Heart right ventricle (tissue), 16 donors: ENCODE measurements at places on chromosomes 2 and 18. TPM values are rescaled to one million over a fixed set of nuclear protein-coding genes. Genes with fewer than 3 reads are reported as not detected.

- no peak for DNase-seq
These were observed 489.7 kb downstream of the EIPR1 start for GRCh38 chr2:2887772-2888387.

GRCh38 chr2:29829841-29830240 is 91.5 kb downstream of the ALK start:
- no peak for DNase-seq

GRCh38 chr2:45276914-45277313 is 267.7 kb upstream of the SIX2 start:
- DNase-seq, result no peak

DNA sequence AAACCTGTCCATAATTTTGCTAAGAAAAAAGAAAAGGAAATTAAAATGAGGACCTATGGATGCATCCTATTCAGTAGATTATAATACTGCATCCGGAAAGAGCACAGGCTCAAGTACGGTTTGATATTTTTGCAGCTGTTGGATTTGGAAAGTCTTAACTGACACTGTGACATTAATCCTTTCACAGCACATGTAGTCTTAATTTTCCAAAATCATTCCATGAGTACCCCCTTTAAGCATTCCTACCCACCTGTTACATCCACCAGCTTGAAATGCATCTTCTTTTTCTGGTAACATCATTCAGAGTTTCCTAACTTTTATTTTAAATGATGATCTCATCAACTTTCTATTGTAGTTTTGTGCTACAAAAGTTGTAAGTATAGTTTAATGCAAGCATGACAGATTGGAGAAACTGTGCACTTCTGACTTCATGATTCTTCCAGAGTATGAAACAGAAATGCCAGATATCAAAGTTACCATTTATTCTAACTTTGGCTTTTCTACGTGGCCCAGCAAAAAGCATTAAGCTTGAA is 113.5 kb downstream of the ESCO1 start:
- DNase-seq, result no peak

DNA sequence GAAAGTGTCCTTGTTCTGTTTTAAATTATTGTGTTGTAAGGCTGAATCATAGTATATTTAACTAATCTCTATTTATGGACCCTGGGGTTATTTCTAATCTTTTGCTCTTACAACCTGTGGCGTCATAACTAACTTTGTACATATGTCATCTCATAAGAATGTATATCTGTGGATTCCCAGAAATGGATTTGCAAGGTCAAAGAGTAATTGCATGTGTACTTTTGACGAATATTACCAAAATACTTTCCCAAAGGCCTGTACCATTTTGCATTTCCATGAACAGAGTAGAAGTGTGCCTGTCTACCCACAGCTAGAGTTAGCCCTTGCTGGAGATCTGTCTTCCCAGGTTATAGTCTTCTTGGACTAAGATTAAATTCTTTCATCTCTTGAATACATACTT is 42.8 kb downstream of the SEMA4F start:
- no peak for DNase-seq

DNA sequence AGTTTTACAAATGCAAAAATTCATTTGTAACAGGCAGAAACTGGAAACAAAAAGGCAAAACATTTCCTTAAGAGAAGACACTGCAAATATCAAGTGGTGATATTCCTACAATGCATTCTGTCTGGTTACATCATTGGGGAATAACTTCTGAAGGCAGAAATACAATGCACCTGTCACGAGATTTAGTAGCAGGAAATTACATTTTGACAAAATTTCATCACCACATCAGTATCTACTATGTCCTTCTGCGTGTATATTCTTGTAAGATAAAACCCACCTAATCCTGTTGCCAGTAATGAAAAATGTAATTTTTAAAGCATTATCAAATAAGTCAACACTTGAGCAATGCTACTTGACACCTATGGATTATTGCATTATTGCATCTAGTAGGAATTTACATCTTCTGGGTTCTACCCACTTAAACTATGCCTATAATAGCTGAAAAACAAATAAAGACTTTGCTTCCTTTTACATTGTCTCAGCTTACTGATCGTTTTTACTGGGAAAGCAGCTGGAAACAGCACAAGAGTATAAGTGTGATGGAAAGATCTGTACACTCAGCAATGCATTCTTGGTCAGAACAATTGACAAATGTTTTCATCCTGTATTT is 59.5 kb downstream of the IRS1 start:
- DNase-seq, result no peak

GRCh38 chr2:3458396-3459184 is 60.7 kb downstream of the ADI1 start:
- no peak for DNase-seq

- DNase-seq, result no peak
These were observed 234.0 kb upstream of the RAB12 start for GRCh38 chr18:8375249-8375648.

DNA sequence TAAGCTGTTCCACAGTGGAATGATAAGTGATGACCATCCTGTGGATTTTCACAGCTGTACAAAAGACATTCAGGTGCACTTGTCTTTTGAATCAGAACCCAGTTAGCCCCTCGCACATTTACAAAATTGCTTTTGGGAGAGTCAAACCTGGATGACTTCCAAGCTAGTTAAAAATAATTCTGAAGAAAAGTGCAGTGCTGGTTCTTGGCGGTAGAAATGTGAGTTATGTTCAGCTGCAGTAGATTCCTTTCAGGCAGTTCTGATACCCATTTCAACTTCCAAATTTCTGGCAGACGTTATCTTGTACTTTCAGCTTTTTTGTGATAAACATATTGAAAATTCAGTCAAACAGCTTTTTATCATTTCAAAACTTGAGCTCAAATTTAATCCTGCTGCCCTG is 324.7 kb downstream of the NRXN1 start:
- DNase-seq, result no peak

DNA sequence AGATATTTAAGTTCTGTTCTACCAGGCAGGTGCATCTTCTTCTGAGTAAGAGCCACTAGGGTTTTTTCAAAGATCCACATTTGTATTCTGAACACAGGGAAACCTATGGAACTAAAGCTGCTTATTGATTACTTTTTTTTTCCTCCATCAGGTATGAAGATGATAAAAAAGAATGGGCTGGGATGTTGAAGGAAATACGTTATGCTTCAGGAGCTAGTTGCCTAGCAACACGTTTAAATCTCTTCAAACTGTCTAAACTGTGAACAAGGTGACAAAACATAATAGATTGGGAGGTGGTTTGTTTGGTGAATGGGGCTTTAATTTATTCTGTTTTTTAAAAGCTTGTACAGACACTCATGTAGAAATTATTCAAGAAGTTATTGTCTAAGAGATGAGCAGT is 15.9 kb downstream of the KLHL41 start:
- DNase-seq, result no peak

DNA sequence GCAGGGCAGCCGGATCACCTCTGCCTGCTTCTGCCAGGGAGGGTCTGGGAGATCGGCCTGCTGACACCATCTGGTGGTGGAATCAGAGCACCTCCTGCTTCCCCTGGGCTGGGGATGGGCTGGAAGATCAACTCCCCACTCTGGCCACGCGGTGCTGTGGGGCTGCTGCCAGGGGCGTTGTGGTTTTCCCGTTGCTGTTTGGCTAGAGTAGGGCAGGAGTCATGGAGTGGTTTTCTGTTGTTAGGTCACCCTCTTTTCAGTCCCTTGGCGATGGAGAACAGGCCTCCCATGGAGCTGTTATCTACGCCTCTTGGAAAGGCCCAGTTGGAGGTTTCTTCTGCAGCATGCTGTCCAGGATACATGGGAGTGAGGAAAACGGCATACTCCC is 15.2 kb downstream of the BCL2L11 start:
- peak; percentile 26 for DNase-seq

GRCh38 chr18:62883937-62884735 is 168.8 kb downstream of the PHLPP1 start:
- DNase-seq, result no peak

- DNase-seq, result no peak
These were observed 262.2 kb downstream of the PHLPP1 start for GRCh38 chr18:62977512-62977911.

GRCh38 chr2:41930807-41931566 is 116.8 kb upstream of the PKDCC start:
- DNase-seq, result no peak

TRAF3IP1 gene
- 15.5 TPM for total RNA-seq

- peak; percentile 71 for DNase-seq
These were observed 179.8 kb downstream of the NEDD4L start for GRCh38 chr18:58223717-58224424.

SELENOI gene
- 15.4 TPM for total RNA-seq

CFAP210 gene
- total RNA-seq, result not detected

ANKRD29 gene
- total RNA-seq, result 5.6 TPM

DNA sequence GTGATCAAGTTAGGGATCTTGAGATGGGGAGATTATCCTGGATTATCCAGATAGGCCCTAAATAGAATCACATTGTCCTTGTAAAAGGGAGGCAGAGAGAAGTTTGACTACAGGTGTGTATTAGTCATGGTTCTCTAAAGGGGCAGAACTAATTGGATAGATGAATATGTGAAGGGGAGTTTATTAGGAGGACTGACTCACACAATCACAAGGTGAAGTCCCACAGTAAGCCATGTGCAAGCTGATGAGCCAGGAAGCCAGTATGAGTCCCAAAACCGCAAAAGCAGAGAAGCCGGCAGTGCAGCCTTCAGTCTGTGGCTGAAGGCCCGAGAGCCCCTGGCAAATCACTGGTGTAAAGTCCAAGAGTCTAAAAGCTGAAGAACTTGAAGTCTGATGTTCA is 275.8 kb downstream of the KCNS3 start:
- DNase-seq, result no peak

LIMS1 gene
- total RNA-seq, result 122 TPM

DNA sequence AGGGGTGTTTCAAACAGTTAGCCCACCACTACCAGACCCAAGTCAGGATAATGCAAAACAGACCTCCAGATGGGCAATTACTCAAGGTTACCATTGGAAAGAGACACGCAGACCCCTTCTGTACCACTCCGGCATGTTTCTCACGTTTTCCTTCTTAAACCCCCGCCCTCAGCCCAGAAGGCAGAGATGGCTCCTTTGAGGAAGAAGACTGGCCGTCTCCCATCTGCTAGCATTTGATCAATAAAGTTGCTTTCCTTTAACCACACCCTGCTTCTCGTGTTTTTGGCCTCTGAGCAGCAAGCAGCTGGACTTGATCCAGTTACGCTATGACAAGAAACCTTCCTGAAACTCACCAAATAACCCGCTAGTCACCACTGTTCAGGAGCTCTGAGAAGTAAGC is 1012.4 kb upstream of the GYPC start:
- DNase-seq, result no peak

DNA sequence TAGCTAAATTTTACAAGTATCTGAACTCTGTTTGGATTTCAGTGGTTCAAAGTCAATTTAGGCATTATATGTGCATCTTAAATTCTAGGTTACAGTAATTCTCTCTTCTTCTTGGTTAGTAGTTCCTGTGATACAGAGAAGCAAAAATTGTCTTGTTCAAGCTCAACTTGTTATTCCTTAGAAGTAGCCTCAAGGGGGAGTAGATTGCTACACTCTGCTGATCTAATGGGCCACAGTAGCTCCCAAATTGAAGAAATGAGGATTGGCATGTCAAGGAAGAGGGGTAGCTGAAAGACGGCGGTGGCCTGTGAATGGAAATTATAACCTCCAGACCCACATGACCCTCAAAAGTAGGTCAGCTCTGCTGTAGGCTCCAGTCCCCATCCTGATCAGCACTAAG is 334.7 kb downstream of the HRH4 start:
- DNase-seq, result no peak

DNA sequence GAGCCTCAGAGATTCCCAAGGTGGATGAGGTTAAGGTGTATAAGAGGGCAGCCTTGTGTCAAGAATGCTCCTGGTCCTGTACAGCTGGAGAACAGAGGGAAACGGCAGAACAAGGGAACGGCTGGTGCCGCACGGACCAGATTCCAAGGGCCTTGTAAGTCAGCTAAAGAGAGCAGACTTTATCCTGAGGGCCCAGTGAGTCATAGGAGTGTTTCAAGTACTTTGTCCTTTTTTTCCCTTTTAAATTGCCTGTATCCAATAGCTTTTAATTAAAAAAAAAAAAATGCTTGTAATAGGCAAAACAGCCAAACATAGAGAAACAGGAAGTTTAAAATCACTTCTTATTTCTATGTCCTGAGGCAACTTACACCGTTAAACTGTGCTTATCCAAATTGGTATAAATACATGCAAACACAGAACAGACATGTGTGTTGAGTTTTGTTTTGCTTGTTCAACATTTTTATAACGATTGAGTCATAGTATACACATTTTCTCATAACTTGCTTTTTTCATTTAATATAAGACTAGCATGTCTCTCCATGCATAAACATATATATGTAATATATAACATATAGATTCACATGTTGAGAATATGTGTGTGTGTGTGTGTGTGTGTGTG is 42.1 kb upstream of the EVA1A start:
- no peak for DNase-seq

- peak; percentile 67 for DNase-seq
These were observed 122.8 kb downstream of the LYPD1 start for GRCh38 chr2:132547090-132547687.

DNA sequence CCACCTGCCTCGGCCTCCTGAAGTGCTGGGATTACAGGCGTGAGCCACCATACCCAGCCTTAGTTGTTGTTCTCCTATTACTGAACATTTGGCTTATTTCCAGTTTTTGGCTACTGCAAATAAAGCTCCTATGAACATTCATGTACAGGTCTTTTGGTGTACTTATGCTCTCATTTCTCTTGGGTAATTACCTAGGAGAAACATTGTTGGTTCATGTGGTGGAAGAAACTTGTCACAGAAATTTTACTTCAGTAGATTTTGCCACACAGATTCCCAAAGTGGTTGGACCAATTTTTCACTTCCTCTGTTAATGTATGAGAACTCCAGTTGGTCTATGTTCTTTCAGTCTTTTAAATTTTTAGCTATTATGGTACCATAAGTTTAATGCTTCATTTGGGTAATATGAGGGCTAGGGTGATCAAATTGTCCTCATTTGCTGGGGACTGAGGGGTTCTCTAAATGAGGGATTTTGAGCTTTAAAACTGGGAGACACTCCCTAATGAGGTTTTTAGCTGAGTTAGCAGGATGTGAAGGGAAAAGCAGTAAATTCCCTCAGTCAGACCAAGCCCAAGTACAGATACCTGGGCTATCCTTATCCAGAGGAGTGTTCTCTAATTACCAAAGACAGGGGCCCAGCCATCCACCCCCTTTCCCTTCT is 33.9 kb downstream of the MTA3 start:
- no peak for DNase-seq

KLHL29 gene
- total RNA-seq, result 1.5 TPM

- DNase-seq, result no peak
These were observed 220.1 kb upstream of the NCKAP5 start for GRCh38 chr2:133788386-133788785.

GRCh38 chr2:25018681-25019080 is 23.2 kb upstream of the EFR3B start:
- no peak for DNase-seq

FTCDNL1 gene
- total RNA-seq, result 5.2 TPM
